ENCODE measurements at places on chromosomes 16 and 17.
A peak's percentile ranks its signal among the peaks of the same experiment; 100 is the strongest.

GRCh38 chr16:81931927-81932326 is 79.3 kb downstream of the SDR42E1 start:
- DNase-seq: peak; percentile 20

DNA sequence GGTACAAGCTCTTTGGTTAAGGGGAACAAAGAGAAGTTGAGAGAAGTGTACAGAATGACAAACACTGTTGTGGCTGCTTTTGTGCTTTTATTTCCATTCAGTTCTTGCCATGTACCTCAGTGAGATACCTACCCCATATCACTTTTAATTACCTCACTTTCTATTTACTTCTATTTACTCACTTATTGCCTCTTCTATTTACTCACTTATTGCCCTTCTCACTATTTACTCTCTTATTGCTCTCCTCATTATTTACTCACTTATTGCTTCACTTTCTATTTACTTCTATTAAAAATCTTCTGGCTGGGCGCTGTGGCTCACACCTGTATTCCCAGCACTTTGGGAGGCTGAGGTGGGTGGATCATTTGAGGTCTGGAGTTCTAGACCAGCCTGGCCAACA is 41.9 kb downstream of the MBTD1 start:
- DNase-seq: no peak

DNA sequence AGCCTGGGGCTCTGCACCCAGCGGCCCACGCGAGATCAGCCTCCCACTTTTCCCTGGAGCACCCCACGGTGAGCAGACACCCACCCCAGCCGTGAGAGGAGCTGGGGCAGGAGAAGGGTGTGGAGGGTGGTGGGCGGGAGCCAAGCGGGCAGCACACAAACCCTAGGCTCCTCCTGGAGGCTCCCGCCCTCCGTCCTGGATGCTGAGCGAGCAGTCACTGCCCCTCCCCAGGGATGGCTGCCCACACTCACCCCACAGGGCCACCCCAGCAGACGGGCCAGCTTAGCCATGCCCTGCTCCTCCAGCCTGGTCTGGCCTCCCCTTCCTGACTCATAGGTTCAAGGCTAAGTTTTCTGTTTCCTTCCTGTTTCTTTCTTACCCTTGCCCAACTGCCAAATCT is 15.7 kb upstream of the ABCC3 start:
- DNase-seq: no peak

- no peak for DNase-seq
These were observed at the start of gene TM4SF5 for GRCh38 chr17:4771519-4772234. TSS of gene TM4SF5 (plus strand) at chr17:4771886. CDS start at chr17:4771923, 37 bp downstream.

GRCh38 chr17:2101448-2102257 is 46.8 kb downstream of the HIC1 start:
- no peak for DNase-seq

DNA sequence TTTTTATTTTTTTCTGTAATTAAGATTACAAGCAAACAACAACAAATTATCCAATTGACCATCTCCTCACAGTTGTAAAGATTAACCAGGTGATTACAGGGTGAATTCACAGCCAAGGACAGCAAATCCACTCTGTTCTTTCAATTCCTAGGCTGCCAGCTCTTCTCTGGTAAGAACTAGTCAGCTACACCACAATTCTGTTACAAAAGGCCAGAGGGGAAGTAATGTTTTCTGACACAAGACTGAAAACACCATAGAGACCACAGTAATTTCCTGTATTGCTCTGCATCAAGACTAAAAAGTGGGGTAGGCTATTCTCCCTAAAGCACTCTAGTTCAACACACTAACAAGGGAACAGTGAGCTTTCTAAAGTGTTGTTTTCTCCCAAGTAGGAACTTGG is 10.6 kb downstream of the CA10 start:
- no peak for DNase-seq

- DNase-seq: peak; percentile 82
These were observed 516 bp downstream of the ABR start for GRCh38 chr17:1179112-1179817.

DNA sequence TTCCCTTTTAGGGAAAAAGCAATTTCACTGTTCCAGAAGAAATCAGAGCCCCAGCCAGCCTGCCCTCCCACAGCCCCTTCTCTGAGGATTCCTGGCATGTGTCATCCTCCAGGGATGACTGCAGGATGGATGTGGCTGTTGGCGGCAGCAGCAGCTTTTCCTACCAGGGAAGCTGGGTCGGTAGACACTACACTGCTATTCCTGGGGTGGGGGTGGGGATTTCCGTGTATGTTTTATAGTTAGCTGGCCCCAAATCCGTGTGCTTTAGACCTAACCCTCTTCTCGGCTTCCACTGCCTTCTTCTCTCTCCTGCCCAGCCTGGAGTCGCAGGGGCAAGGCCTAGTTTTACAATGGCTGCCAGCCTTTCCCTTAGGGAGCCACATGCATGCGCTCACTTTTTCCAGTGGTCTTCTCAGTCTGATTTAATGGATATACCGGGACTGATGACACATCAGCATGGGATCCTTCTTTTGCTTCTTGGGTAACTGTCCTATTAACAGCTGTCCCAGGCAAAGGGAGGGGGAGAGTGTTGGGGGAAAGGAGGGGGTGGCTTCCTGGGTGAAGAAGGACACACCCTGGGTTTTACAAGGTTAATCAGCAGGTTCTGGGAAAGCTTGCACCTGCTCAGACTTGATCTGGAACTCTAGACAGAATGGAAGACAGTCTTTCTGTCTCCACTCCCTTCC is 2.7 kb upstream of the NFE2L1 start:
- peak; percentile 74 for DNase-seq

DNA sequence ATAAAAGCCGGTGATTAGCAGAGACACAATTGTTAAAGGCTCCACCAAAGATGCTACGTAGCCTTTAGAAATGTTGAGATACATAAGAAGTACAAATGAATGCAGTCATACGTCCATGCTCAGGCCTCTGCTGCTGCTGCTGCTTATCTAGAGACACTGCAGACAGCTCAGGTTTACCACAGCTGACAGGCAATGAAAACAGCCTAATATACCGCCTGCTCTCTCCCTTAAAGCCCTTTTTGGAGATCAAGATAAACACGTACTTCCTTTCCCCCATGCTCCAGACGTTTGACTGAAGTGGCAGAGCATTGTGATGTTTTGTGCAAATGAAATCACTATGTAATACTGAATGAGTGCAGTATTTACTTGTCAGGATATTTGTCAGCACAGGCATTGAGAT is 185.3 kb downstream of the AATF start:
- peak; percentile 69 for DNase-seq

DNA sequence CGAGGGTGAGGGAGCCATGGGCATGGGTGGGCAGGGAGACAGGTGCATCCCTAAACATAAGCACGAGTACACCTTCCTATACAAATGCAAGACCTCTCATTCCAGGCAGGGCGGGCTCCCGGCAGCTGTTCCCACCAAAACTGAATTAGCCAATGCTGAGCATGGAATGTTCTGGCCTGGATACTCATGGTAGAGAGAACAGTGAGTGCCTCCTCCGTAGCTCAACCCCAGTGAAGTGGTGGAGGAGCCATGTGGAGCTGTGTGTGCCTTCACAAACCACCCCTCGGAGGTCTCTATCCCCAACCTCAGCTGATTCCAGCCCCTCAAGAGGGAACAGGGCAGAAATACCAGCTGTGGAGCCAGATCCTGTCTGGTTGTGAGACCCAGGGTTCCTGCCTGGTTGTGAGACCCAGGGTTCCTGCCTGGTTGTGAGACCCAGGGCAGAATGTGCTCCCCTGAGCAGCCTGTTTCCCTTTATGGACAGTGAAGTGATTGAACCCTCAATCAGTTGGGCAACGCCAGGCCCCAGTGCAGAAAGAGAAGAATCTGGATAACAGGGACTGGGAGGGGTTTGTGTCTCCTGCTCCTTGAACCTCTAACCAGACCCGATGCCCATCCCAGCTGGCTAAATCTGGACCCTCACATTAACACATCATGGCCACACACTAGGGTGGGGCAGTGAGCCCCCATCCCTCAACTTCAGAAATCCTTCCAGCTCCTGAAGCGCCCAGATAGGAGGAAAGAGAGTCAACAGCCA is 2.4 kb upstream of the CDH16 start:
- DNase-seq: no peak

GRCh38 chr17:39617446-39618245 is 9.1 kb upstream of the PPP1R1B start:
- no peak for DNase-seq

GRCh38 chr17:8284126-8284525 is 4.3 kb upstream of the RANGRF start:
- no peak for DNase-seq

DNA sequence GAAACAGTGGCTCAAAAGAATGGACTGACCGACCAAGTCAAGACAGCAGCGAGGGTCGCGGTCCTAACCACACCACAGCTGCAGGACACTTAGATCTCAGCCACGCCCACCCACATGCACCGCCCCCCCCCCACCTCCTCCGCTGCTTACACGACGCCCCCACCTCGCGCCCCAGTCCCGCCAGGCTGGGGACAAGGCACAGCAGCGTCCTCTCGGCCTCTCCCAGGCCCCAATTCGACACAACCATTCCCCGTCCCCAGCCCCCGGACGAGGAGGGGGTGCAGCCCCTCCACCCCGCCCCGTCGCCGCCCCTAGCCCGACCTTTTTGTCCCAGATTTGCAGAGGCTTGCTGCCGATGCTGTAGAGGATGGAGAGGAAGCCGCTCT is 477 bp downstream of the CFAP20 start:
- peak; percentile 71 for DNase-seq

GRCh38 chr16:55876854-55877253 is 1.7 kb upstream of the CES5A start:
- DNase-seq: peak; percentile 92

DNA sequence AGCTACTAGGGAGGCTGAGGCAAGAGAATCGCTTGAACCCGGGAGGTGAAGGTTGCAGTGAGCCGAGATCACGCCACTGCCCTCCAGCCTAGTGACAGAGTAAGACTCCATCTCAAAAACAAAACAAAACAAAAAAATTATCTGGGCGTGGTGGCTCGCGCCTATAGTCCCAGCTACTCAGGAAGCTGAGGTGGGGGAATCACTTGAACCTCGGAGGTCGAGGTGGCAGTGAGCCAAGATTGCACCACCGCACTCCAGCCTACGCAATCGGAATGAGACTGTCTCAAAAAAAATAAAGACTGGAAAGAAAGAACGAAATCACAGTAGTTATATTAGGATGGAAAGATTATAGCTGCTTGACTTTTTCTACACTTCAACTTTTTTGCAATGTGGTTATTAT is 18.9 kb downstream of the COG1 start:
- DNase-seq: no peak

DNA sequence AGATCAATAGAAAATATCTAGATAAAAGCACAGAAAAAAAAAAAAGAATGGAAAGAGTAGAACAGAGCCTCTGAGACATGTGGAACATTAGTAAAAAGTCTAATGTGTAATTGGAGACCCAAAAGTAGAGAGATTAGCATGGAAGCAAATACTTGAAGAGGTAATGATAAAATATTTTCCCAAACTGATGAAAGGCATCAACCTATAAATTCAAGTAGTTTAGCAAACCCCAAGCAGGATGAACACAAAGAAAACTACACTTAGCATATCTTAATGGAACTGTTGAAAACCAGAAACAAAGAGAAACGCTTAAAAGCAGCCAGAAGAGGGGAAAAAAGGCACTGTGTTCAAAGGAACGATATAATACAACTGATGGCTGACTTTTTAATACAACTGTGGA is 16.4 kb downstream of the NF1 start:
- DNase-seq: no peak

GRCh38 chr16:28504707-28505404 is 1.8 kb downstream of the IL27 start:
- peak; percentile 84 for DNase-seq

DNA sequence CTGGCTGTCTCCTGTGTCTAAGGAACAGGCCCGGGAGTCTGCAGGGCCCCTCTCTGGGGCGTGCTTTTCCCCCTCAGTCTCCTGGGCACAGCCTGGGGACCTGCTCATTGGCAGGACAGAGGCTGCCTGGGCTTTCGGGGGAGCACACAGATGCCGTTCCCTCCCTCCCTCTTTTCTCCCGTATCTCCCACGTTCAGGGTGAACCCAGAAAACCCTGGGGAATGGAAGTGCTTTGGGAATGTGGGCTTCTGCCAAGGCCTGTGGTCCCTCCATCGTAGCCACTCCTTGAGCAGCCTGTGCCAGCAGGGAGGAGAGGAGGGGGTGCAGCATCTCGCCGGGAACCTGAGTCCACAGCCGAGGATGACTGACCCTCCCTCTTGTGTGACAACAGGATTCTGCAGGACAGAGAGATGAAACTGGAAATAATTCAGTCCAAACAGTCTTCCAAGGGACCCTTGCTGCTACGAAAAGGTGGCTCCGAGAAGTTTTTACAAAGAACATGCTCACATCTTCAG is 52.0 kb downstream of the RNF213 start:
- DNase-seq: no peak
